ENCODE measurements at places on chromosomes 3 and 15. TPM values are rescaled to one million over a fixed set of nuclear protein-coding genes. Genes with fewer than 3 reads are reported as not detected.

The P2RY1 gene
- total RNA-seq: 8.4 TPM

The RASL12 gene
- total RNA-seq: 41.4 TPM

The PARP3 gene
- 19.9 TPM for total RNA-seq

The PTH1R gene
- 8.1 TPM for total RNA-seq

The C3orf20 gene
- total RNA-seq: not detected

The PLA2G4E gene
- total RNA-seq: not detected

GRCh38 chr3:71277341-71277740 is 306.2 kb downstream of the FOXP1 start:
- DNase-seq: no peak

DNA sequence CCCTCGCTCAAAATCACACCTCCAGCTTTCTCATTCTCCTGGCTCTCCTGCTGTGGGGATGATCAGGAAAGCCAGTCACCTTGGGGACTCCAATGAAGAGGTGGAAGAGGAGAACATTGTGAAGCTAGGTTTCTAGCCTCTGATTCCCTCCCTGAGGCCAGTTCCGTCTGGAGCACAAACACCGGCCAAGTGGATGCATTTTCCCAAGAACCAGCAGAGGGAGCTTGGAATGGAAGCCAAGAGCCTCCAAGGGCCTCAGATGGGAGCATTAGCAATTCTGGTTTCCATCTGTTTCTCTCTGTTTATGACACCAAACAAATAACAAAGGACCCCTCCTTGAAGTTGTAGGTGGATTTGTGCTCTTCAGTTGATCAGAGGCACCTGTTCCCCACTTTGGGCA is 40.6 kb upstream of the NMNAT3 start:
- no peak for DNase-seq

DNA sequence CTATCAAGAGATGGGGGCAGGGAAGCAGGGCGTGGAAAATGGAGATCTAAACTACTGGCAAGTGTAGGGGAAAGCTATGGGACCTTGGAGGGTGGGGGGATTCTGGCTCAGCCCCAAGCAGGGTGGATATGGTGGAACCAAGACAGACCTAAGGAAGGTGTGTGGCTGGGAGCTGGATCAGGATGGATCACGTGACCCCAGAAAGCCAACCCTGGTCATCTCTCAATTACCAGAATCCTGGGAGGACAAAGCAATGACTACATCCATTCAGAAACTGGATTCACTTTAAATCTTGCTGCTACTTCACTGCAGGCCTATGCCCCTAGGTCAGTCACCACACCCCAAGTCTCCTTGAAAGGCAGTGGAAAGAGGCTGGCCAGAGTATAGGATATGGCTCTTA is 68.4 kb downstream of the WHAMM start:
- DNase-seq: no peak

DNA sequence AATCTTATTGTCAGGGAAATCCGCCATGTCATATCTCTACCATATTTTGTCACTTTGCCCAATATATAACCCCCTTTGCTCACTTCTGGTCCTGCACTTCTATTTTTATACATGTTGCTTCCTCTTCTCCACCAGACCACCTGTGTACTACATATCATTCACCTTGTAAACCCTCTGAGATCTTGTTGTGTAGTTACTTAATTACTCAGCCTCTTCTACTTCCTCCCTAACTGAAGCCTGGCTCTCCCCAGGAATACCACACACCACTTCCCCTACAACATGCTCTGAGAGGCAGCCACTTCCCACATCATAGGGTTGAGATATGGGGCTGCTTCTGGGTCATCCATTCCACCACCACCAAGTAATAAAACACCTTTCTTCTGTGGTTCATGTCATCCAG is 10.0 kb downstream of the HEXA start:
- DNase-seq: no peak

GRCh38 chr3:50139718-50140423 is 15.3 kb upstream of the SEMA3F start:
- DNase-seq: no peak

- DNase-seq: no peak
Measured at GRCh38 chr3:166829896-166830295, 550.2 kb downstream of the ZBBX start.

DNA sequence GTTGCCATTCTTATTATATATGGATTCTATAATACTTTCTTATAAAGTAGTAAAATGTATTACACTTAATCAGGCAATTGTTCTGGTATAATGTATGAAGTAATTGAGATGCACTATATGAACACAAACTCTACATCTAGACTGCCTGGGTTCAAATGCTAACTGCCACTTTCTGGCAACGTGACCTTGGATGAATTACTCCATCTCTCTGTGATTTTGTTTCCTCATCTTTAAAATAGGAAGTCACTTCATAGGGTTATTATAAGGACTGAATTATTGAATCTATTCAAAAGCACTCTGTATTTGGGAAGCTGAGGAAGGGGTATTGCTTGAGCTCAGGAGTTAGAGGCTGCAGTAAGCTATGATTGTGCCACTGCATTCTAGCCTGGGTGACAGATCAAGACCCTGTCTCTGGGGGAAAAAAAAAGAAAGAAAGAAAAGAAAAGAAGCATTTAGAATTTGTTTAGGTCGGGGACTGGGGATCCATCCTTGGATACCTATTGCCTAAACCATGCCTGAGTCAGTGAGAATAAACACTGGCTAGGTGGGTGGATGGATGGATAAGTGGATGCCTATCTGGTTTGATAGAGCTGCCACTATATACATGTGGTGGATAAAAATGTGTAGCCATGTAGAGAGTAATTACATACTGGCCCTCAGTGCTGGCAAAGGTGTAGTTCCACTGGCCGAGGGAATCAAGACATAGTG is 2.5 kb downstream of the TM4SF1 start:
- DNase-seq: no peak

GRCh38 chr3:129317014-129317771 is 38.5 kb downstream of the HMCES start:
- no peak for DNase-seq

- DNase-seq: peak; percentile 23
Measured at GRCh38 chr3:186097663-186098451, 11.0 kb downstream of the ETV5 start.

- no peak for DNase-seq
Measured at GRCh38 chr15:60228101-60228500, 169.7 kb downstream of the ANXA2 start.

- no peak for DNase-seq
Measured at GRCh38 chr3:25899352-25900101, 109.6 kb downstream of the OXSM start.

DNA sequence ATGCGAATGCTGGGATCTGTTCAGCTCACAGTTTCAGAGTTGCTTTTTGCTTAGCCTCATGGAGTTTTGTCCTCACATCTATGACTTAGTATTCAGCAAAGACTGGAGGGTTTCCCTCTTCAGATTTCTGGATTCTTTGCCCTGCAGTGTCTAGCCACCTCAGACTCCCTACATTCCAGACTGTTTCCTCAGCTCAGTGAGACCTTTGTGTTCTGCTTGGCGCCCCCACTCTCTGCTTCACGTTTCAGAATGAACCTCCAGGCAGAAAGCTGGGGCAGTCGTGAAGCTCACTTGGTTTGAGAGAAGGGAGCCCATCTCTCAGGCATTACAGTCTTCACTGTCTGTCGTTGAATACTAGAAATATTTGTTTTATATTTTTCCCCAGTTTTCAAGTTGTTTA is 118.1 kb downstream of the CACNA1D start:
- no peak for DNase-seq

- no peak for DNase-seq
Measured at GRCh38 chr3:152402695-152403451, 134.1 kb downstream of the MBNL1 start.

- DNase-seq: peak; percentile 48
Measured at GRCh38 chr15:90883976-90884718, at the start of gene FES. TSS of gene FES (plus strand) at chr15:90884504. CDS start at chr15:90885046, 542 bp downstream.

DNA sequence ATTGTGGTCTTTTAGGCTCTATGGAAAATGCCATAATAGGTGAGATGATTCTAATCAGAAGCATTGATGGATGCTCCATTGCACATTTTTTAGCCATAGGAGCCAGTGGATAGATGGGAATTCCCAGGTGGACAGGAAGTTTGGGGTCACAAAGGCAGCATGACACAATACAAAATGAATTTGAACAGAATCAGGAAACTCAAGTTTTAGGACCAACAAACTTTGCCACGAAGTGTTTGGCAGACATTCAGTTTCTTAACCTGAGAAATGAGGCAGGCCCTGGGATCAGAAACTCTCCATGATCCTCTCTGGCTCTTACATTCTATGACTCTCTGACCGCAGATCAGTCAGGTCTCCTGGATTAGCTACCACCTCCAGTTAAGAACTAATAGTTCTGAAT is 275.4 kb downstream of the TIGIT start:
- DNase-seq: no peak

DNA sequence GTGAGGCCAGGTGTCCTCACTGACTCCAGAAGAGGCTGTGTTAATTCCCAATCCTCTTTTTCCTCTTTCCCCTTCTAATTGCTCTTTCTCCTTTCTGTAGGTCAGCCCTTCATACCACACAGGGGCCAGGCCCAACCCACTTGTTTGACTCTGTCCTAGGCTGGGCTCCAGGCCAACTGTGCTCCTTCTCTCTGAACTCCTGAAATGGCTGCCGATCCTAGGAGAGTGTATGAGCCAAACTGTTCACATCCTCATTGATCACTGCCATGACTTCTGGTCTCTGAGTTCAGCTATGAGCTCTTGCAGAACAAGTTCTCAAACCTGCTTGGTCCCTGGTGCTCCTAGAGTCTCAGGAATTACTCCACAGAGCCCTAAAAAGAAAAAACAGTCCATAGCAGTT is 145.1 kb downstream of the VGLL4 start:
- no peak for DNase-seq

GRCh38 chr3:118505784-118506183 is 528.9 kb downstream of the IGSF11 start:
- DNase-seq: no peak

DNA sequence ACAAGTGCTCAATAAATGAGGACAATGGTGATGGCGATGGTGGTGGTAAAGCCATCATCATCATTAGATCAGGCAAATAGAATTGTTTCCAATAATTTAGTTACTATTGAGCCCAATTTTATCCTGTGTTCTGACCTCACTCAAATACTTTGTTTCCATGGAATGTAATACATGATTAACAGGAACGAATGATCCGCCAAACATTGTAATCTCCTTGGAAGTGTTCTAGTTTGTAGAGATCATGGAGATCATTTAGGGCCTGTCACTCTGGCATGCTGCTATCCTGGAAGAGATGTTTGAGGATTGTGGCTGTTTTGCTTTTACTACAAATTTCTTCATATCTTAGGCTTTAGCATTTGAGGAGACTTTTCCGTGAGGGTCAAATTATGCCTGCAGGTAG is 2.8 kb downstream of the COL6A6 start:
- DNase-seq: no peak

- DNase-seq: peak; percentile 79
Measured at GRCh38 chr15:88913017-88913849, at the start of gene MFGE8. TSS of gene MFGE8 (minus strand) at chr15:88913379. CDS start at chr15:88913319, 60 bp downstream.

DNA sequence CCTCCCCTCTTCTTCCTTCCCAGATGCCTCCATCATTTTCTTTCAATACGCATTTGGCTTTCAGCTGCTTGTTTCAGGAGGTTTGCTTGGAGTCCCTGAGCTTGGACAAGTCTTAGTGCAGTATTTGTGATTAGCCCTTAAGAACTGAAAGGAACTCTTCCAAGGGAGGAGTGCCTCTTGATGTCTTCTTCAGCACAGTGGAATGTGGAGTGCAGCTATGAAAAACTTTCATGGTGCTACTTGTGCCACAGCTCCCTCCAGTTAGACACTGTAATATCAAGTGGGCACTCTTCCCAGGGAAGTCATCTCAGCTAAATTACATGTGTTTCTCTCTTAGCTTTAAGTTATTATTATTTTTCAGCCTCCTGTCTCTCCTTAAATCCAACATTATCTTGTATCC is 173.1 kb downstream of the NECTIN3 start:
- DNase-seq: no peak

GRCh38 chr15:51203797-51204196 is 109.1 kb upstream of the TNFAIP8L3 start:
- no peak for DNase-seq

GRCh38 chr15:62474771-62475124 is 309.7 kb upstream of the C2CD4B start:
- DNase-seq: no peak

DNA sequence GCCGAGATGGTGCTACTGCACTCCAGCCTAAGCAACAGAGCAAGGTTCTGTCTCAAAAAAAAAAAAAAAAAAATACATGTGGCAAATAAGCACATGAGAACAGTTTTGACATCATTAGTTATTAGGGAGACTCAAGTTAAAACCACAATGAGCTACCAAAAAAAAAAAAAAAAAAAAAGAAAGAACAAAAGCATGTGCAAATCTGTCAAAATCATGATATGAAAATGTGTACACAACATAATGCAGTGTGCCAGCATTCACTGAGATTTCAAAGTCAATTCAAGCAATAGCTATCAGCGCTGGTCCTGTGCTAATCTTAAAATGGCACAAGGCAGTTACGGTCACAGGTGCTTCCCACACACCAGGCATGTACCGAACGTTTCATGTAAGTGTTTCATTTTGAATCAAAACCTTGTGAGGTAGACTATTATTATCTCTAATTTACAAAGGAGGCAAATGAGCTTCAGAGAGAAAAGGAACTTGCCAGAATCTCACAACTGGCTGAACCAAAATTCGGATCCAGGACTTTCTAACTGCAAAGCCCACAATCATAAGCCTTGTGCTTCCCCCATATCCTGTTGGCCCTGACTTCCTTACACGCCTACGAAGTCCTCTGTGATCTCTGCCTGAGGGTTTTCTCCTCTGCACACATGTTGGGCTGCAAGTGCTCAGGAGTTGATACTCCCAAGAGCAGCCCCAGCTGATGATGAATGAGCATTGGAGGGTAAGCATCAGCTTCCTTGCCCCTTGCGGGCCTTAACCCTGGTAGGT is 200.1 kb upstream of the PROK2 start:
- no peak for DNase-seq

- no peak for DNase-seq
Measured at GRCh38 chr15:63473999-63474809, 30.2 kb upstream of the USP3 start.

GRCh38 chr3:171874251-171874681 is 31.1 kb downstream of the TMEM212 start:
- DNase-seq: no peak

- DNase-seq: no peak
Measured at GRCh38 chr3:170660139-170660538, 74.3 kb upstream of the SLC7A14 start.

GRCh38 chr3:151347432-151347831 is 18.1 kb upstream of the P2RY13 start:
- DNase-seq: peak; percentile 48

DNA sequence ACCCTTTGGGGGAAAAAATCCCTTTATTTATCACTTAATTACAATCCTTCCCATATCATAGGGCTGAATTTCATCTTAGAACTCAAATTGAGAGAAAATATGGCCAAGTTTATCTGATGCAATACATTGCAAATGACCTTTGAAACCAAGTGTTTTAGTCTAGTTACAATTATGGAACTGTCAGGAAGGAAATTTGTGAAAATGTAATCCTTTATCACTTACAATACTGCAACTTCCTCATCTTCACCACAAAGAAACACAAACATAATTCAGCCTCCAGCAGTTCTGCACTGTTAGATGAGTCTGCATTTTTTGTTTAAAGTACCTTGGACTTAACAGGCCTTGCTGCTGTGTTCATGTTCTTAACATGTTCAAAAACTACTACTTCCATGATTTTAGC is 4.6 kb downstream of the CCPG1 start:
- no peak for DNase-seq
